Stomach (tissue), 19 donors: ENCODE measurements at places on chromosomes 4 and X. TPM values are rescaled to one million over a fixed set of nuclear protein-coding genes. Genes with fewer than 3 reads are reported as not detected.

- no peak for DNase-seq
These were observed 314.9 kb upstream of the GRIA3 start for GRCh38 chrX:122869171-122869570.

BTK gene
- 8.7 TPM for total RNA-seq

DNA sequence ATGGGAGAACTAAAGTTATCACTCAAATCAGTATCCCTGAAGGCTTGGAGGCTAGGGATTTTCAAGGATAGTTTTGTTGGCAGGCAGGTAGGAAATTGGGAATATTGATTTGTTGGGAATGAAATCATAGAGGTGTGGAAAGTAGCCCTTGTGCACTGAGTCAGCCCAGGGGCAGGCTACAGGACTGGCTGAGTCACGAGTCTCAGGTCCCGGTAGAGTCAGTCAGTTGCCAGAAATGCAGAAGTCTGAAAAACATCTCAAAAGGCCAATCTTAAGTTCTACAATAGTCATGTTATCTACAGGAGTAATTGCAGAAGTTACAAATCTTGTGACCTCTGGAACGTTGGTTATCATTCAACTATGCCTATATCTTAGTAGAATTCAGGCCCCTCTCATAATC, 153.1 kb downstream of the GC start:
- no peak for DNase-seq

PITX2 gene
- not detected for total RNA-seq

DNA sequence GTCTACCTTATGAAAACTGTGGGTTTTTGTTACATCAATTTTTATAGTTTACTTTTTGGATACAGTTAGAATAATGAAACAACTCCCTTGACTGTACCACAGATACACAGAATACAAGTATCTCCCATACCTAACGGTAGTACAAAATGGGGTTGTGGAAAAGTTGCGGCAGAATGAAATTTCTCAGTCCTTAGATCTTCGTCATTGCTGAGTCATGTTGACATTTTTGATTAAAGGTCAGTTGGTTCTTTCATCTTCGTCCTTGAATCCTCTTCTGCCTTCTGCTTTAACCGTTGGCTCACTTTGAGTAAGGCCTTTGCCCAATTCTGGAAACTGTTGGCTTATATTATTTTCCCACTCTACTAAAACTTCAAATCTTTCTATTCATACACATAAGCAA, 75.6 kb downstream of the TRIML1 start:
- no peak for DNase-seq

DNA sequence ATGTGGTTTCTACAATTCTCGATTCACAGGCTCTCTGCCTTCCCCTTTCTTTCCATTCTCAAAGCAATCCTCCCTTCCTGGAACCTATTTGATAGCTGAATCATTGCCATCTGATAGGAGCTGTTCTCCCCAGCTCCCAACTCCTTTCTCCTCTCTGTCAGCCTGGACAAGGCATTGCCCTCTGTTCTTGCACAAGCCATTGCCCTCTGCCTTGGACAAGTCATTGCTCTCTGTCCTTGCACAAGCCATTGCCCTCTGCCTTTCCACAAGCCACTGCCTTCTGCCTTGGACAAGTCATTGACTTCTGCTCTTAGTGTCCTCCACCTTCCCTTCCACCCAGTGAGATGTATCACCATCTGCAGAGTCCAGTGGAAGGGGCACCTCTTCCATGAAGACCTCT, 256.1 kb upstream of the STS start:
- DNase-seq: no peak

GRCh38 chr4:7828011-7828720, 111.5 kb downstream of the AFAP1 start:
- DNase-seq: peak; percentile 92
